ENCODE measurements at places on chromosomes 6 and 20.

GRCh38 chr20:43680981-43681380 lies 14.1 kb downstream of the MYBL2 start:
- DNase-seq, result no peak

DNA sequence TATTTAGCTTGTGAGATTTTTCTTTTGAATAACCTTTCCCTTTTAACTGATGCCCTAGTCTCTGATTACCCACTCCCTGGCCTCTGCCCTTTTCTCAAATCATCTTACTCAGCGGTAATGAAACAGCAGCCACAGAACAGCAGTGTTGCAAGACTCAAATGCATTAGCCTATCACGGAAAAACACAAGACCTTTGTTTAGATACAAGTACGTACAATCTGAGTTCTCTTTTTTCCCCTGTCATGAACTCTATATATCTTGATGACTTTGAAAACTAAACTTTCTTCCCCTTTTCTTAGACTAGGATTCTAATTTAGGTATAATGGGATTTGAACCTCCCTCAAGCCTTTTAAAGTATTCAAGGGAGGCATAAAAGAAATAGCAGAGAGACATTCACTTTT lies 1034.9 kb downstream of the EYS start:
- DNase-seq, result no peak

GRCh38 chr20:62493253-62493885 lies 17.6 kb upstream of the GATA5 start:
- DNase-seq, result no peak

GRCh38 chr6:127539272-127539671 lies 20.1 kb upstream of the MTCL3 start:
- DNase-seq, result peak; percentile 13

DNA sequence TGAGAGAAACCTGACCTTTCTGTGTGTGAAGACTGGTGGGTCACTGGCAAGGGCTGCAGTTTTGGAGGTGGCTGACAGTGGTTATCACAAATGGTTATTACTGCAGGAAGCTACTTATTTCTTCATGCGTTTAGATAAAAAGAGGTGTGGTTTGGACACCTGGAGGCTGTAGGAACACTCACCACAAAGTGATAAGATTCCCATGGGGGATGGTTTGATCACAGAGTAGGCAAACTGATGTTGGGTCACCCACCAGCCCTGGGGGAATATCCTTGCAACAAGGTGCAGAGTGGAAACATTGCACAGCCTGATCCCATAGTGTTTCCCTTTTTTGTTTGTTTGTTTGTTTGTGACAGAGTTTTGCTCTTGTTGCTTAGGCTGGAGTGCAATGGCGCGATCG lies 33.9 kb upstream of the RNGTT start:
- no peak for DNase-seq

GRCh38 chr6:35724471-35724870 lies 12.4 kb upstream of the ARMC12 start:
- no peak for DNase-seq

DNA sequence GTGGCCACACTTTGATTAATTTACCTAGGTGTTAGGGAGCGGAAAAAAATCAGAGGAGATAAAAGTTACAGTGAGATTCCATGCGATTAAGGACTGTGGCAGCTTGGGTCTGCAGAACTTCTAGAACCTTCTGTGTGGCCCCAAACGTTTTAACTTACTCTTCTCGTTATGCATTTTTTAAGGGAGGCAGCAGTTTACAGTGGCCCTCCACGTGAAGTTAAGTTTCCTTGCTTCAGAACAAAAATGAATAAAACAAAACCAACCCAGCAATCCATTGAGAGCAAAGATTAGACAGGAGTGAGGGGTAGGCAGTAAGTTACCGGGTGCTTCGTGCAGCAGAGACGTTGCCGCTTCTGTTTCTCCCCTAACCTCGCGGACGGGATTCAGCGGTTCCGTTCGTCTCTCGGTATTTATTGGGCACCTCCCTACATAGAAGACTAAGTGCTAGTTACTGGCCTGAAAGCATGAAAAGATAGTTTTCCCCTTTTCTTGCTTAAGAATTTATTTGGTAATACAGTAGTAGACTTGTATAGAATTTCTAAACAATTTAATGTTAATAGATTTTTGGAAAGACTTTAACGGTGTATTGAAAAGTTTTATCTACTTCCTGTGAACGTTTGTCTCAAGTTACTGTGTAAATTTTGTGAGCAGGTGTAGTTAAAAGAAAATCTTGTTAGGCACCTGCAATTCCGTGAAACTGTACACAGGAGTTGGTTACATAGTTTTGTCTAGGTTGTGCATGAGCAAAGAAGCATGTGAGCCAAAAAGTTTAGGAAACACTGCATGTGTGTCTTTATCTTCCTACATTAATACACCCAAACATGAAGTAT lies 1.1 kb downstream of the BAG2 start:
- DNase-seq, result no peak

DNA sequence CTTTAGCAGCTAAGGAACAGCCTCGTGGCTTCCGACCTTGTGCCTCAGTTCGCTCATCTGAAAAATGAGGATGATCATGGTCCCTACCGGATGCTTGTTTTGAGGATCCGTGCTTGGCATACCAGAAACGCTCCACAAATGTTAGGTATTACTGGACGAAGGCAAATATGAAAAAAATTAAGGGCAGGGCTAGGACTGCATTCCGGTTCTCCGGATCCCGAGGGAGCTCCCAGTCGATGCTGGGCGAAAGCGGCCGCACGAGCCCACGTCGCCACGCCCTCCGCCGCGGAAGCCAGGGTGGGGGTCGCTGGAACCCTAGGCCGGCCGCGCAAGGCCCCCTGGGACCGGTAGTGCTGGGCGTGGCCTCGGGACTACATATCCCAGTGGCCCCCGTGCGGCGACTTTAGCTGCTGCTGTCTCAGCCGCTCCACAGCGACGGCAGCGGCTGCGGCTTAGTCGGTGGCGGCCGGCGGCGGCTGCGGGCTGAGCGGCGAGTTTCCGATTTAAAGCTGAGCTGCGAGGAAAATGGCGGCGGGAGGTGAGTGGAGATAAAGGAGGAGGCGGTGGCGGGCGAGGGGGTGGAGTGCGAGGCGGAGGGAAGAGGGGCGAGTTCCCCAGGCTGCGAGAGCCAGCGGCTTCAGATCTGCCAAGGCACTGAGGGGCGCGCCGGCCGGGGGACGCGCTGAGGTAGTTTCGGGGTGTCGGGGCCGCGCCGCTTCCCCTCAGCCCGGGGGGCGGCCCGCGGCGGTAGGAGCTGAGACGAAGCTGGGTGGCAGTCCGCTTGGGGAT lies at the start of gene NCOA3:
Gene NCOA3 (plus strand): TSS at position 406 of the 789 bp plus-strand sequence. CDS start 120,361 bp downstream, outside the sequence.
- DNase-seq, result peak; percentile 97

DNA sequence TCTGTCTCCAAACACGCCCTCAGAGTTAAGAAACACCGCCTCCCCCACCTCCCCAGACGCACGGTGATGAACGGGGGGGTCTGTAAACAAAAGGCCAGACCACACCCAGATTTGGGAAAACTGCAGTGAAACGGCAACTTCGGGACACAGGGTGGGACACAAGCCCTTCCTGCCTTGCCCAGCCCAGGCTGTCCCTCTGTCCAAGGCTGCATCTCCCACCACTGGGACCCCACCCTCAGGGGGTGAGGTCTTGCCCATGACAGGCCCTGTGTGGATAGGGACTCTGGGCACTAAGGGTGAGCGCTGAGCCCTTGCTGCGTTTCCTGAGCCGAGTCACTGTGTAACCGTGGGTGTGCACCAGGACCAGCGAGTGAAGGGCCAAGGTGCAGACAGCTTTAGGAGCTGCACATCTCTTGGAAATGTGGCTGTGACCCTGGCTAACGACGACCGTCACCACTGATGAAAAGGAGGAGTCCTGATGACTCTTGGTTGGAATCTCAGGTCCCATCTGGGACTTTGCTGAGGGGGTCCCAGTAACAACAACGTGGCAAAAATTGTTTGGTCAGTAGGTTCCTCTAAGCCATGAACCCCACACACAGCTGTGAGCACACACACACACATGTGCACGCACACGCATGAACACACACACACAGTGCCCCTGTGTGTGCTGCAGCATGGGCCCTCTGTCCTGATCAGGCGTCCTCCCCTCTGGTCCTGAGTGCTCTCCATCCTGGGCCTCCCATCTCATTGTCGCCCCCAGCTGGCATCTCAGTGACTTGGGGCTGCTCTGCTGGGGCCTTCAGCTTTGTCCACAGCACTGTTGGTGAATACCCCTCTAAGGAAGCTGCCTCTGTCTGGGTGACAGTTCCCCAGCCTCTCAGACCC lies 100.6 kb downstream of the RAMACL start:
- DNase-seq, result no peak

- peak; percentile 16 for DNase-seq
These were observed 130.6 kb upstream of the INSM1 start for GRCh38 chr20:20237093-20237959.

DNA sequence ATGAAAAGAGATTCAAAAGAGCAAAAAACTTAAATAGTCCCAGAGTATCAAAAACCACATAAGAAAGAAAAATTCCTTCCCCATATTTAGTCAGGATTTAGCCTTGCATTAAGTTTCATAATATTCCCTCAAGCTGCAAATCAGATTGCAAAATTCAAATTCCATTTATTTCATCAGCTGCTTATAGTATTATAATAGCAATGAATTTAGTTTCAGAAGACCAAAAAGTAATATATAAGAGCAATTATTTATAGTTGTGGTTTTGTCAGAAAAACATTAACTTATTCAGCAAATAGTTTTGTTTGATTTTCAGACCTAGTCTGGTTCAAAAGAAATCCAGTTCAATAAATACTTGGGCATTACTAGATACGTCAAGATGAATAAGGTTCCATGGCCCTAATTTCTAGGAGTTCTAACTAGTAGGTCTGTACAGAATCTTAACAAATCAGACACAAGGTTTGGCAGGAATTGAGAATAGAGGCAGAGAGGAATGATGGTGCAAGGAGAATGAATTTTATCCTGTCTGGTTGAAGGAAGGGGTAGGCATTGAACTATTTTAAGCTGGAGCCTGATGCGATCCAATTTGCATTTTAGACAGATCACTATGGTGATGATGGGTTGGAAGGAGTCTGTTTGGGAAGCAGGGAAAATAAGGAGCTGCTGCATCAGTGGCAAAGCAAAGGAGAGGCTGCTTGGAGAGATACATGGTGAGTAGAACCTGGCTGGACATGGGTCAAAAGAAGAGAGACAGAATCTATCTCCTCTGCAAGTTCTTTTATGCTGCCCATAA lies 163.9 kb upstream of the STXBP5 start:
- DNase-seq, result peak; percentile 91

GRCh38 chr6:117477988-117478852 lies 4.3 kb upstream of the DCBLD1 start:
- no peak for DNase-seq

DNA sequence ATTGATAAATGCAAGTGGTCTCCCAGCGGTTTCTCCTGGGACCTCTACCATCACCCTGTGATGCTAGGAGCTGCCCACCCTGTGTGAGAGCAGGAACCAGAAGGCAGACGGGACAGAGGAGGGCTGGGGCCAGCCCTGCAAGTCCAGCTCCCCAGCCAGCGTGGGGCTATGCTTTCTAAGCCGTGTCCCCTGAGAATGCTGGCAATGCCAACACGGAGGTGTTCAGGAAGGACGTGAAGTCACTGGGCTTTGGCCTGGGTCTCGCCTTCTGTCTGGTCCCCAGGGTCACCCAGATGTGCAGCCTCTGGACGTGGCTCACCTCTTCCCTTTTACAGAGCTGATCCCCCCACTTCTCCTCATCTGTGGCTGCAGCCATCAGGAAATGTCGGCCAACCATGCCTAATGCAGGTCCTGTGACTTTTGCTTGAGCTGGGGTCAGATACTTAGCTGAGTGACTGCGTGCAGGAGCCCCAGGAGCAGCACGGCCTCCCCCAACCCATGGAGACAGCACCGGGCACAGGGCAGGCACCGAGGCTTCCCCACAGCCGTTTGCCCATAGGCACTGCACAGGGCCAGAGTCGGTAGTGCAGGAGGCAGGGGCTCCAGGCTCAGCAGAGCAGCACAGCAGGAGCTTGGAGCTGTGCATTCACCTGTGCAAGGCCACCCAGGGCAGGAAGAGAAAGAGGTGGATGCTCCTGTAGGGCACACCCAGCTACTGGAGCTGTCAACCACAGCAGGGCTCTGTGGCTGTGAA lies 66.2 kb downstream of the GNAS-AS1 start:
- no peak for DNase-seq

GRCh38 chr6:42720739-42721138 lies 1.7 kb downstream of the PRPH2 start:
- peak; percentile 20 for DNase-seq

DNA sequence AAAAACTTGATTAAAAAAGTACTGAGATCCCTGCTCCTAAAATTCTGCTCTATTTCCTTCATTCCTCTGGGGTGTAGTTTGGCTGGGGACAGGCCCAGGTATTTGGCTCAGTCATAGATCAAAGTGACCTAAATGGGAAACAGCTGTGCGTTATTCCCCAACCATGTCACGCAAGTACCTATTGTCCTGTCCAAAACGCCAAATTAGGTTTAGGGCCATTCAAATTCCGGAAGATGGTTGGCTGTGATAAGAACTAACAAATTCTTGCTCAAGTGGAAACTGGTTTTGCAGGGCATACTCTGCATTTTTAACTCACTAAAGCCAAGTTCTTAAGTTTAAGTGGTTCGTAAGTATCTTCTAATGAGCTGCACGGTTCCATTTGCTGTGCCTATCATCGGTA lies 147.6 kb upstream of the TMEM170B start:
- no peak for DNase-seq

DNA sequence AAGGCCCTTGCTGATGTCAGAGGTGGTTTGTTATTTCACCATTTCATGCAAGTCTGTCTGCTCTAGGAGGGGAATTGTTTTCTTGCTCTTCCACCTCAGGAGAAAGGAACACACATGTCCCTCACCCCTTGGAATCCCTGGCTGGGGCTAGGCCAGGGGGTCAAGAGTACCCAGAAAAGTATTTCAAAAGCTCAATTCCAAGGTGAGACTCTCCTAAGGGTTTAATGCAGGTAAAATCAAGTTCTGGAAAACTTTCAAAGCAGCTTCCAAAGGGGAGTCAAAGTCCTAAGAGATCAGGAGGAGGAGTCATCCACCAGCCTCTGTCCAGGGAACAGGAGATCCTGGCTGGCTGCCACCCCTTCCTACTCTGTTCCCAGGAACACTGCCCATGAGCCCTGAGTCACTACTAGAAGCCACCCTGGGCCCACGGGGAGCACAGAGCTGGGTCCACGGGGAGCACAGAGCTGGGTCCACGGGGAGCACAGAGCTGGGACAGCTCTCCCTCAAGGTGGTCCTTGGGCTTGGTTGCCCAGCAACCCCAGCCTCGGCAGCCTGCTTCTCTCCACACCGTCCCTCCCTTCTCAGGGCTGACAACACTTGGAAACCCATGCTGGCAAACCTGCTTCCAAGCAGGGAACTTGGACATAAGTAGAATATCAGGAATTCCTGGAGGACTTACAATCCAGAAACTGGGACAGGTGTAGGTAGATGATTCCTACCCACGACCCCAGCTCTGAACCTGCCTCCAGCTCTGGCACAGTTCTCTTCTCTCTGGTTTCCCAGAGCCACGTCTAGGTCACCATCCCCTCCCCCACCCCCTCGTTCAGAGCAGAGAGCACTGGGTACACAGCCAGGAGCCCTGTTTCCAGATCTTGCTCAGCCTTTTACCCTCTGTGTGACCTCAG lies 35.3 kb upstream of the CDKN1A start:
- peak; percentile 80 for DNase-seq
